ENCODE measurements at places on chromosomes 2 and 18.

- no peak for DNase-seq
Measured at GRCh38 chr2:239253264-239253663, 147.6 kb downstream of the HDAC4 start.

DNA sequence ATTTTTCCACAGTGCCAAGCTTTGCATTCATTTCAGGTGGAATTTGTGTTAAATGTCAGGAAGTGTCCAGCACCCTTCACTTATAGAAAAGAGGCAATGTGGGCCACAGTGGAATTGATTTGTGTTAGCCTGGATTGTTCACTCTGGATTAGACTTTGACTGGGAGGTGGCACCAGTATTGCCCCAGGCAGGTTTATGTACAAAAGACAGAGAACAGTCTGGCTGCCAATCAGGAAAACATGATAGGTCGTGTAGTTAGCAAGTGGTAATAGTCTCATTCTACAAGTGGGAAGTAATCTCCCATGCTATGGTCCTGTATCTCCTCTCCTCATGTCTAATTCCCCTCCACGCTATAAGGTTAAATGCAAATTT, 45.6 kb downstream of the RAB27B start:
- no peak for DNase-seq

- no peak for DNase-seq
Measured at GRCh38 chr18:8264861-8265411, 344.3 kb upstream of the RAB12 start.

GRCh38 chr2:46097714-46098480, 199.3 kb upstream of the EPAS1 start:
- DNase-seq = no peak

GRCh38 chr18:13268158-13269012, 49.8 kb downstream of the LDLRAD4 start:
- DNase-seq = no peak

DNA sequence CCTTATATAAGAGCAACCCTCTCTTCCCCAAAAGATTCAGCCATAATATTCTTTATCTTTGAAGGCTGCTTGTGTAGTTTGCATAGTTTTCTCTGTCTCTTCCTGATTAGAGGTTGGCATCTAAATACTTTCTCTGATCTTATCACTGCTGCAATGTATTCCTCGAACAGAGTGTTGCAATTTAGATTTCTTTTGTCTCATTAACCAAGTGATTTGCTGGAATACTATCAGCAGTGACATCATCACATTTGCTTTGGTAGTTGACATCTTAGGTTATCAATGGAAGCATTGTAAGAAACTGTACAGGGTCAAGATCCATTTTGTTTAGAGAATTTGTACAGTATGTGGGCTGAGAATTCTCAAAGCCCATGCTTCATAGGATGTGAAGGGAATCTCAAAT, 72.0 kb upstream of the NEUROD1 start:
- DNase-seq = no peak

DNA sequence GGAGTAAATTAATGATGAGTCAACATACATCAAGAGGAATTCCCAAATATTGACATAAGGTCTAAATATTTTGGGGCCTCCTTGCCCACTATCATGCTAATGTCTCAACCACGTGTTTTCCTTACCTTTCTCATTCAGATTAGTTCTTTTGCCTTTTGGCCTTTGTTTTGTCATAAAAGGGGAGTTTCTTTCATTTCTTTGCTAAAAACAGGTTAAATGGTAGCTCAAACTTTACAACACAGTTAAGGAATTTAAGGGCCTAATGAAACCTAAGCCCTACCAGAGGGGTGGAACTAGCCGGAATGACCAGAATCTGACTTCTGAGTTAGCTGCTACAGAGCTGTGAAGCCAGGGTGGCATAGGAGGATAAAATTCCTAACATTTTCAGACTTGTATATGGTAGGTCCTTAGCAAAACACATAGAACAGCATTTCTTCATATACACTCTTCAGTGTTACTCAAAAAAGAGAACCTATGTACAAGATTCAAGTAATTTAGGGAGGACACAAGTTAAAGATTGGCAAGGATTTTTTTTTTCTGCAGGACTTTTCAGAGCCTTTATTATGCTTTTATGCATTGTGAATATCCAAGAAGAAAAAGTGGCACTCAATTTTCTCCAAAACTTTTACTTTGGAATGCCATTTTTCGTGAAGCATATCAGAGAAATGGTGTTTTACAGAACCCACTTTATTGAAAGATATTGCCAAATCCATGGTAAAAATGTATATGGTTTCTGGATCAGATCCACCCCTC, 633.1 kb downstream of the ARHGAP15 start:
- no peak for DNase-seq

DNA sequence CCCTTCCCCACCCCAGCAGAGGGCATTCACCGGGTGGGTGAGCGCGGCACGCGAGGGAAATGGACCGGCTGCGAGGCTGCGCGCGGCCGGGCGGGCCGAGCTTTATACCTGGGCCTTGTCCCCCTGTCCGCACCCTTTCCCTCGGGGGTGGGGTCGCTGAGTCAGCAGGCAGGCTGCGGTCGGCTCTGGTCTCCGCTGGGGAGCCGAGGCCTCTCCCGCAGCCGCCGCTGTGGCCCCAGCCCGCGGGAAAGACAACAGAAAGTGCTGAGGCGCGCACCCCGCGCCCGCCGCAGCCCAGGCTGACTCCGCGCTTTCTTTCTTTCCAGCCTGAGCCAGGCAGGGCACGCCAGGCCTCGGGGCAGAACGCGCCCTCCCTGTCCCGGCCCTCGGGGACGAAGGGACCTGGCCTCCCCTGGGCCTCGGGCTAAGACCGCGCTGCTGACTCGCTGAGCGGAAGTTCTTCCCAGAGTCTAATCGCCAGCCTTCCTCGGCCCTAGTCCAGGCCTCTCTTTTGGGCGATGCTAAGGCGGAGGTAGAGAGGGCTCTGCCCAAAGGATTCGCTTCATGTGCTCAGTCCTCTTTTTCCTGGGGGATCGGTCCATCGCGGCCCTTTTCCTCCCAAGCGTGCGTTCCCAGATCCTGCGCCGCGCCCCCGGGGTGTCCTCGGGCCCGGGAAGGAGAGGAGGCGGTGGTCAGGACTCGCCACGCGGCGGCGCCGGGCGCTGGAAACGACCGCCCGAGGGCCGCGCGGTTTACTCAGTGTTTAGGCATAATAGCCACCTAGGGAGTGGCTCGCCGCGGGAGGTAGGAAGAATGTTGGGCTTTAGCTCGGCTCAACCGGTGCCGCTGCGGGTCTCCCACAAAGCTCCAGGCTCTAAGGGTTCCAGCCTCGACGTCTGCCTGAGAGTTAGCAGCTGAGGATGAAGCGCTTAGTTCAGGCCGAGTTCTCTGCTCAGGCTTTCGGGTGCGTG, at the start of gene CRYBA2:
Gene CRYBA2, minus strand, starts transcription at position 78 of the 971 bp plus-strand sequence. CDS start 246 bp downstream, outside the sequence.
- DNase-seq = no peak

GRCh38 chr2:43176449-43176848, 50.0 kb downstream of the ZFP36L2 start:
- no peak for DNase-seq

DNA sequence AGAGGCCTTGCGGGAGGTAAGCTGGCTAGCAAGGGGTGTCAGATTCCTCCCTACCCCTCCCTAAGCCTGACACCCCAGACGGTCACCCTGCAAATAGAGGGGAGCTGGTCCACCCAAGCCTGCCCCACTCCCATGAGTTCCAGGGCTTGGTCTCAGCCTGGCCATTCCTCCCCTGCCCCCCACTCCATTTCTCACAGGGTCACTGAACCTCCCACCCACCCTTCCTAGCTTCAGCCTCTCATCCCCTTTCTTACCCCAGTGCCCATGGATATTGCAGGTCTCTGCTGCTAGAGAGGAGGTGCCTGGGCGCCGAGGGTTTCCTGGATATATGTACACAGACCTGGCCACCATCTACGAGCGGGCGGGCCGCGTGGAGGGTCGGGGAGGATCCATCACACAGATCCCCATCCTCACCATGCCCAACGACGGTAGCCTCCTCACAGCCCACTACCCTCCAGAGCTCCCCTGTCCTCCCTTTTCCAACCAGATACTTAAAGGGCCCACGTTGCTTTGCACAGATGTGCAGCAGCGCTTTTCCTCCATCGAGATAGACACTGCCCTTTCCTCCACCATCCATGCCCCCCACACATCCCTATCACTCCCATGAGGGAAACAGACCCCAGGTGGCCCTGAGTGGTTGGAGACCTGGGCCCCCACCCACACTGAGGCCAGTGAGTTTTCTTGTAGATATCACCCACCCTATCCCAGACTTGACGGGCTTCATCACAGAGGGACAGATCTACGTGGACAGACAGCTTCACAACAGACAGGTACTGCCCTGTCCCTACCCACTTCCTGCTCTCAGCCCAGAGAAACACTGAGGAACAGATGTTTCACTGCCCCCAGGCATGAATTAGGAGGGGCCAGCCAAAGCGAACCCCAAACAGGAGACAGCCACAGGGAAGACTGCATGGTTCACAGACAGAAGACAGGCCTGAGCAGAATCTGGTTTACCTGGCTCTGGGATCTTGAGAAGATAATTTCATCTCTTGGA, 15.2 kb upstream of the ANKRD53 start:
- no peak for DNase-seq

GRCh38 chr2:150007815-150008430, 420.3 kb upstream of the MMADHC start:
- no peak for DNase-seq

DNA sequence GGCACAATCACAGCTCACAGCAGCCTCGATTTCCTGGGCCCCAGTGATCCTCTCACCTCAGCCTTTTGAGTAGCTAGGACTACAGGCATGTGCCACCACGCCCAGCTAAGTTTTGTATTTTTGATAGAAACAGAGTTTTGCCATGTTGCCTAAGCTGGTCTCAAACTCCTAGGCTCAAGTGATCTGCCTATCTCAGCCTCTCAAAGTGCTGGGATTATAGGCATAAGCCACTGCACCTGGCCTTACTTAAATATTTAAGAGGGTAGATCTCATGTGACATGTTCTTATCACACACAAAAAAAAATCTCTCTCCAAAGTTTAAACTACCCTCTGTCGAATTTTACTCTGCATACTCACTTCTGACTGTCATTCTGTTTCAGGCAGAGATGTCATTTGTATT, 75.4 kb upstream of the CHRNA1 start:
- DNase-seq = no peak

- no peak for DNase-seq
Measured at GRCh38 chr2:73037947-73038585, 33.4 kb downstream of the SFXN5 start.

- no peak for DNase-seq
Measured at GRCh38 chr2:111145103-111145760, 24.5 kb downstream of the BCL2L11 start.

DNA sequence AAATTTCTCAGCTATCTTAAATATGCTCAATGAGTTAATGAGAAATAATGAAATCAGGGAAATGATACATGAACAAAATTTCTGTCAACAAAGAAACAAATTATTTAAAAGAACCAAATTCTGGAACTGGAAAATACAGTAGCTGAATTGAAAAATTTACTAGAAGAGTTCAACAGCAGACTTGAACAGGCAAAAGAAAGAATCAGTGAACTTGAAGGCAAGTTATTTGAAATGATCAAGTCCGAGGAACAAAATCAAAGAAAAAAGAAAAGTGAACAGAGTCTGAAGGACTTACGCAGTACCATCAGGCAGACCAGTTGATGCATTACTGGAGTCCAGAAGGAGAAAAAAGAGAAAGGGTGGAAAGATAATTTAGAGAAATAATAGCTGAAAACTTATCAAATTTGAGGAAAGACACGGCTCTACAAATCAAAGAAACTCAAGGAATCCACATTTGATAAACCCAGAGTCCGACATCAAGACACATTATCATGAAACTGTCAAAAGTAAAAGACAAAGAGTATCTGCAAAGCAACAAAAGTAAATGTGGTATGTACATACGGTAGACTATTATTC, 83.6 kb downstream of the CCDC138 start:
- DNase-seq = no peak

DNA sequence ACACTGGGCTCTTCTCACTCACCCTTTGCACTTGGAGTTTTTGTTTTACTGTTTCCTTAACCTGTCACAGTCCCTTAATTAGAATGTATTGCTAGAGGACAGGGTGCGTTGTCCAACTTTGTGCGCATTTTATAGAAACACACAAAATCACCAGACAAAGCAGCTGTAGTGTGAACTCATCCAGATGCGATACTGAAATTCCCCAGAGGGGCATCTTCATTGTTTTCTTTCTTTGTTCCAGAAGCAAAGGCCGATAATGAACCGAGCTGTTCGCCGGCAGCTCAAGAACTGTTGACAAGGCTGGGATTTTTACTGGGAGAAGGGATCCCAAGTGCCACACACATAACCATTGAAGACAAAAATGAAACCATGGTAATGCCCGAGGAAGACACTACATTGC, 137.6 kb downstream of the WDSUB1 start:
- no peak for DNase-seq

- no peak for DNase-seq
Measured at GRCh38 chr2:11790228-11790627, 43.8 kb downstream of the LPIN1 start.

DNA sequence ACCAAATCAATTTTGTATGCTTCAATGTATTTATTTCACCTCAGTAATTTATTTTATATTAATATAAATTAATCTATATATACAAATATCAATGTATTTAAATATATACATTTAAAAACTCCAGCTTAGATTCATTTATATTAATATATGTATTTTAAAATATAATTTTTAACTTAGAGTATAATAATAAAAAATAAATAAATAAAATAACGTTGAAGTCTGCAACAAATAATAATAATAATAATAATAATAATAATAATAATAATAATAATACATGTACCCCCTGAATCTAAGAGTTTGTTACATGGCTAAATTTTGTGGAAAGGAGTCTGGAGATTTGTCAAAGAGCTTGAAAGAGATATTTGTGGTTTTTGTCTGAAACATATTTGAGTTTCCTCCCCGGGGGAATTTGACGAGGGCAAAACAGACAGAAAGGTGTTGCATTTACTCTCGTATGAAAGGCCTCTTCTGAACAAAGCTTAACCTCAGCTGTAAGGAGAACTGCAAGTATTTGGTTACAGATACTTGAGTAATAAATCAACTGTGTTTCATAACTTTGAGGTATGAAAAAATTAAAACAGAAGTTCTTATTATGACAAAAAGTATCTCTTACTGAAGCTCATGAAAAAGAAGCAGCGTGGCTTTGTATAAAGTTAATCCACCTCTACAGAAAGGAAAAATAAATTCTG, 93.4 kb downstream of the CDH19 start:
- no peak for DNase-seq

DNA sequence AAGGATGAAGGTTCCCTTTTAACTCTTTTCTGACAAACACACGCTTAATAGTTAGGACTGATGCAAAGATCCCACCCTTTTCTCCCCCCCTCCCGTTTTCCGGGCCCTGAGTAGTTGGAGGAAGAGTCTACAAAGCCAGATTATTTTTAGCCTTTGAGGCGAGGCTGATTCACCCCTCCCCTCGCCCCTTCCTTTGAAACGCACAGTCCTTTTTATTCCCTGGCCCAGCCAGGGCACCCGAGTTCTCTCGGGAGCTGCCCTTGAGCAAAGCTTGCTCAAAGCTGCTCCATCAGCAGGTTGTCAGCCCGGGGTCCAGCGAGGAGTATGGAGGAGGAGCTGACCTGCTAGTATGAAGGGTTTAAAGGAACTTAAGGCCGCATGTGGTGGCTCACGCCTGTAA, 47.1 kb upstream of the SPRED2 start:
- no peak for DNase-seq

- DNase-seq = no peak
Measured at GRCh38 chr2:68714866-68715265, 19.7 kb upstream of the ARHGAP25 start.

GRCh38 chr2:149740490-149740889, 152.9 kb upstream of the MMADHC start:
- DNase-seq = no peak

- DNase-seq = no peak
Measured at GRCh38 chr2:227462462-227462951, 9.4 kb upstream of the AGFG1 start.
